Gastrocnemius medialis (tissue), 4 donors: ENCODE measurements at places on chromosomes 1 and 21.

DNA sequence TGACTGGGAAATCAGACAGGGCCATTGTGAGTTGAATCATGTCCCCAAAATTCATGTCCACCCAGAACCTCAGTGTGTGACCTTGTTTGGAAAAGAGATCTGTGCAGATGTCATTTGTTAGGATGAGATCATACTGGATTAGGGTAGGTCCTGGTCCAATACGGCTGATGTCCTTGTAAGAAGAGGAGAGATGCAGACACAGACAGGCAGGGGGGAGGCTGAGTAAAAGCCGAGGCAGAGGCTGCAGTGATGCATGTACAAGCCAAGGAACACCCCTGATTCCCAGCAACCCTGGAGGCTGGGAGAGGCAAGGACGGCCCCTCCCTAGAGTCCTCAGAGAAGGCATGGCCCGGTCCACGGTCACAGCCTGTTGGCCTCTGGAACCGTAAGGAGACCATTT, 15.9 kb upstream of the NPPB start:
- DNase-seq: peak; percentile 33

DNA sequence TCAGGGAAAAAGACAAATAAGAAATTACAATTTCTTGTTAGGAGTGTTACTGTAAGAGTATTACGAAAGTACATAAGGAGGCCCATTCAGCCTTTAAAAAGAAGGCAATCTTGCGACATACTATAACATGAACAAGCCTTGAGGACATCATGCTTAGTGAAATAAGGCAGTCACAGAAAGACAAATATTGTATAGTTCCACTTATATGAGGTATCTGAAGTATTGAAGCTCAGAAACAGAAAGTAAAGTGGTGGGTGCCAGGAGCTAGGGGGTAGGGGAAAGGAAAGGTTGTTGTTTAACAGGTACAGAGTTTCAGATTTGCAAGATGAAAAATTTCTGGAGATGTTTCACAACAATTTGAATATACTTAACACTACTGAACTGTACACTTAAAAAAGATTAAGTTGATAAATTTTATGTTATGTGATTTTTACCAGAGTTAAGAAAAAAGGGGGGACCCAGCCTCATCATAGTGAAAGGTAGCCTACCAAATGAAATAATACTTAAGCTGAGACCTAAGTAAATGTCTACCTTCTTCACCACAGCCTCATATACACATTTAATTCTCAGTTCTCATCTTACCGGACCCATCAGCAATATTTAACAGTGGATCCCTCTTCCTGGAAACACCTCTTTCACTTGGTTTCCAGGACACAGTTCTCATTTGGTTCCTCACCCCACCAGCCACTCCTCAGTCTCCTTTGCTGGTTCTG, 19.5 kb downstream of the USP24 start:
- DNase-seq: no peak

DNA sequence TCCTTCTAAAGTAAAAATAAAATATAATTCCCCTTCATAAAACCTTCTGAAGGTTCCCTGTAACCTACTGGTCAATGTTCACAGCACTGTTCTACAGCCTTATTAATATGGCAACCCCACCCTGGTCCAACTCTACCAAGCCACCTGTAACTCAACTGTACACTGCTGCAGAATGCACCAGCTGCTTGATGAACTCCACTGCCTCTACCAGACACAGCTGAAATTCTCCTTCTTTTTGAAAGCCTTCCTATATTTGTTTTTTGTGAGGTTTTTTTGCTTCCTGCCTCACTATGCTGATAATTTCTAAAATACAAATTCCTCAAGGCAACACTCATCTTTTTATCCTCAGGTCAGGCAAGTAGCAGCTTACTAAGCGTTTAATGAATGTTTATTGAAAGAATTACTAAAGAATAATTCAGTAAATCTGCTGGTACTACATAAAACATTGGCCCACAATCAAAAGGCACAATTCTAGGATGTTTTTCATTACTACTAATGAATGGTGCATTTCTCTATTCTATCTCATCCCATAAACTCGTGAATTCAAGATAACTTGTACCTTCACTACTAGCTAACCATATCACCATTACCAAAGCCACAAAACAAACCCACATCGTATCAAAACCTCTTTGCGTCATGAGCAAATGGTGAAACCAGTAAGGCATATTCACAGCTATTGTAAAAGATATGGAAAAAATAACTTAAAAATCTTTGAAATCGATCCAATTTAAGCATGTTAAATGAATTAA, 2.4 kb downstream of the SSX2IP start:
- no peak for DNase-seq

DNA sequence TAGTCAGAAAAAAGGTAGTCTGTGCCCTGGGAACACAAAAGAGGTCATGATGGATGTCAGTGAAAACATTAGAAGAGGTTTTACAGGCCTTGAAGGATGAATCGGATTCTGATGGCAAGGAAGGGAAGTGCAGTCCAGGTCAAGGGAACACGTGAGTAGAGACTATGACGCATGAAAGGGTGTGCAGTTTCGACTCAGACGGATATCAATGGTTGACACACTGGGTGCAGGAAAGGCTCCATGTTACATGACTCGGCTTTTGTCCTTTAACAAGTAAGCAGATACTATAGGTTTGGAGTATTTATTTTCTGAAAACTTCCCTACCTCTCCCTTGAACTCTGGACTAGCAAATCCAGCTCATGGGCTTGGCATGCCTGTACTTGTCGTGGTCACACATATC, 55.3 kb downstream of the SEC16B start:
- no peak for DNase-seq

DNA sequence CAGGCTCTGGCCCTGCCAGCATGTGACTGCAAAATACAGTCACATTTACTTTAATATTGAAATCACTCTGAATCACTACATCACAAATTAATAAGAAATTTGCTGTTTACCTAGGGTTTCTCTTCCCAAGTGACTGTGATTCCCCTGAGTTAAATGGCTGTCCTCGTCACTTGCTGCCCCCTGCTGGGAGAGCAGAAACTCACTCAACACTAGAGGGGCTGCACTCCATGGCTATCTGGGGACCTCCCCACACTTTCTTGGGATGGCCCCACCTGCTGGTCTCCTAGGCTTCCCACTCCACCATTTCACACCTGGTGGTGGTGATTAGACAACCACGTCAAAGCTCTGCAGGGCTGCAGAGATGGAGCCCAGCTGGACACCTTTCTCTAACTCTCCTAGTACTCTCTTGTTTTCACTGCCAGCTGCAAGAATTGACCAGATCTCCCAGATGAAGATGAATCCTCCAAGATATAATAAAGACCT, 63.4 kb downstream of the CD2 start:
- no peak for DNase-seq

DNA sequence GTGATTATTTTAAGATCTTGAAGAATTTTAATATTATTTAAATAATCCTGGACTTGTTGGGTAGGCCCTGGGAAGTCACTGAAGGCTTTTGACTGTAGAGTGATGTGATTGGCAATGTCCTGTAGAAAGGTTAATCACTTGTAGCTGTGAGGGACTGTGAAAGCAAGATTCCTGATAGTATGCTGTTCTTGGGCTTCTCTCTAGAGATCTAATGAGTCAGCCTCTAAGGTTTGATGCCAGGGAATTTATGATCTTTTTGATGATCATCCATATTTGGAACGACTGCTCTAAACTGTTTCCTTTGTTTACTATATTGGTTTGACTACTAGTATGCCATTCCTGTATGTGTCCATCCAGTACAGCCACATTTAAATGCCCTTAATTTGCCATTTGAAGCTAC, 56.5 kb downstream of the CAMSAP2 start:
- DNase-seq: no peak

- no peak for DNase-seq
These were observed 1.5 kb downstream of the STYXL2 start for GRCh38 chr1:167095368-167095767.

DNA sequence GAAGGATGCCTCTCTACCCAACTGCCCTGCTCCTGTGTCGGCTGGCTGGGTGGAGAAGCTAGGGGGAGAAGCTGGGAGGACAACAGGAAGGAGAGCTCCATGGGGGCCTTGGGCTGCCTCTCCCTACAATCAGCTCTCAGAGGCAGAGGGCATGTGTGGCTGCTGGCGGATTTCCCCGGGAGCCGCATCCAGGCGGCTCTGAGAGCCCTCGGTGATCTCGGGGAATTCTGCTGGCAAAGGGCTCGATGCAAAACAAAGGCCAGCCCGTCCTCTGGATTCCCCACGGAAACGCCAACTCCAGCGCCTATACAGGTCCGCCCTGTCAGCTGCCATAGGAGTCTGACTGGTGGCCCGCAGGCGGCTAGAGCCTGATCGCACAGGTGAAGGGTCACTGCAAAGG, 26.4 kb upstream of the EVA1B start:
- no peak for DNase-seq

DNA sequence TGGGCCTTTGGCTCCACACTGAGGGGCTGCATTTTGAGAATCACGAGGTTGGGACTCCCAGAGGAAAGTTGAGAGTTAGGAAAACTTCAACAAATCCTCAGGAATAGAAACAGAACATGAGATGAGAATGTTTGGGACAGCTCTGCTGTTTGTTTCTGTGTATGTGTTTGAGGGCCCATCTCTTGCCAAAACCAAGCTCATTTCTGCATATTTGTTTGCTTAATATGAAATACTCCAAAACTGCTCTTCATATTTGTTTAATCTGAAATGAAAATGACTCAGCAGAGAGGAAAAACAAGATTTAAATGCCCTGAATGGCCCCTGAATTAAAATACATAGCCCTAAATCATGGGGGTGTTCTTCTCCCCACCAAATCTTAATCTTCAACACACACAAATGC, 78.1 kb downstream of the DDR2 start:
- DNase-seq: no peak

DNA sequence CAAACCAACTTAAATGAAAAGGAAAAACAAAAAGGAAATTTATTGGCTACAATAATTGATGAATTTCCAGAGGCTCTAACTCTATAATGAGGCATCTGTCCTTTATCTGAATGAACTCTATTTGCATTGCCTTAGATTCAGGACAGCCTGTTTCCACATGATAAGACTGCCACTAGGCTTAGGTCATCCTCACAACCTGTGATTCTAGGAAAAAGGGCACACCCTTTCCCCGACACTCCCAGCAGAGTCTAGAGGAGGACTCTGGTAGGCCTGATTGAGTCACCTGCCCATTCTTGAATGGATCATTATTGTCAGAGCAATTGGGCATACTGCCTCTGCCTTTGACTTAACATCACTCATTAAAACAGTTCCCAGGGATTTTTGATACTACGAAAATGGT, 262.8 kb downstream of the TPR start:
- DNase-seq: no peak

DNA sequence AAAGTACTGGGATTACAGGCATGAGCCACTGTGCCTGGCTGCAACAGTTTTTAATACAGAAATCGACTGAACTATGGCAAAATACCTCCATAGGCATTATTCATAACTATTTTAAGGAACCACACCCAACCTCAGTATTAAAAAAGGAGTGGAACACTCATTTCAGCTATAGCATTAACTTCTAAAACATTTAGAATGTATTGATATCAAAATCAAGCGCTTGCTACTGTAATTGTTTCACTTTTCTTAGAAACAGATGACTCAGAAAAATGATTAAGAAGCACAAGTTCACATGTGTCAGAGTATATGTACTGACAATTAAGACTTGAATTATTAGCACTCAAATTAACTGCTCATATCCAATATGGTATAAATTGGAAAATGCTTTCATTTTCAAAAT, 15.1 kb downstream of the AIDA start:
- no peak for DNase-seq

GRCh38 chr1:38614861-38615260, 244.7 kb downstream of the RRAGC start:
- no peak for DNase-seq

DNA sequence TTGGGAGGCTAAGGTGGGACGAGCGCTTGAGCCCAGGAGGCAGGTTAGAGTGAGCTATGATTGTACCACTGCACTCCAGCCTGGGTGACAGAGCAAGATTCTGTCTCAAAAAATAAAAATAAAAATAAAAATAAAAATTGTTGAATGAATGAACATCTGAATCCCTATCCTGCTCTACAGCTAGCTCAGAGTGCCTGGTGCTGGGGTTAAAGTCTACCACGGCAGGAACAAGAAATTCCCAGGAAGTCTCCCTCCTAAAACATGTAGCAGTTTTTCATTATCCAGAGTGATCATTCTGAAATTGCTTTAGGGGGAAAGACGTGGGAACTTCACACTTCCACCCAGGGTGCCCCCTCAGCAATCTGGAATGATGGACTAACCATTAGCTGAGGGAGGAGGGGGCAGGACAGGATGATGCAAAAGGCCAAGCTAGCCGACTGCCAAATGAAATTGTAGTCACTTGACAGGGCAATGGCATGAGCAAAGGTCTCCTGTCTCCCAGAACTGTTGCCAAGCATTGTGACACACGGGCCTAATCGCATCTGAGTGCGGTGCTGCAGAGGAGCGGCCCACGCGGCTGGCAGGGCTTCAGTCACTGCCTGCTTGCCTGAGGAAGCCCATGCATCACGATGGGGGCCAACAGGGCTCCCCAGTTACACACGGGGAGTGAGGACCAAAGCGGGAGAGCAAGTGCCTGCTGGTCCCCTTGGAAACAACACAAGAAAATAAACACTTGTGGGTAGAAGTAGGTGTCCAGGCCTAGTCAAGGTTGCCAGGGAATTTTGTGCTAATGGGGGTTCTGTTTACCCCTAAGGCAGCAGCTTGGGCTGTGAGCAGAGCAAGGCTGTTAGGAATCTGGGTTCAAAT, 85.7 kb downstream of the NENF start:
- no peak for DNase-seq

- DNase-seq: no peak
These were observed 424.6 kb upstream of the CHRM3 start for GRCh38 chr1:238961790-238962189.
